CD4-positive, alpha-beta T cell (primary cell): ENCODE measurements at places on chromosomes 16 and 17. TPM values are rescaled to one million over a fixed set of nuclear protein-coding genes. Genes with fewer than 3 reads are reported as not detected.

DNA sequence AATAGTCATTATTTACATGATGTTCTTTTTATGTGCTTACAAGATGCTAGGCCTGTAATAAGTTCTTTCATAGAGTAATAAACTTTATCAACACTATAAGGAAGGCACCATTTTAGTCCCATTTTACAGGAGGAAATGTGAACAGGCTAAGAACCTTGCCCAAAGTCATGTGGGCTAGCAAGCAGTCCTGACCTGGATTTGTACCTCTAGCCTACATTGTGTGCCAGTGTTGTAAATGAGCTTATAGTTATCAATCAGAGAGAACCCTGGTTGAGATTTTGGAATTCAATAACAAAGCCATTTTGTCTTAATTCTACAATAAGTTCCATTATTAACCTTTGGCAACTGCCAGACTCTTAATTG, 6.7 kb upstream of the TBKBP1 start:
- no peak for DNase-seq

DNA sequence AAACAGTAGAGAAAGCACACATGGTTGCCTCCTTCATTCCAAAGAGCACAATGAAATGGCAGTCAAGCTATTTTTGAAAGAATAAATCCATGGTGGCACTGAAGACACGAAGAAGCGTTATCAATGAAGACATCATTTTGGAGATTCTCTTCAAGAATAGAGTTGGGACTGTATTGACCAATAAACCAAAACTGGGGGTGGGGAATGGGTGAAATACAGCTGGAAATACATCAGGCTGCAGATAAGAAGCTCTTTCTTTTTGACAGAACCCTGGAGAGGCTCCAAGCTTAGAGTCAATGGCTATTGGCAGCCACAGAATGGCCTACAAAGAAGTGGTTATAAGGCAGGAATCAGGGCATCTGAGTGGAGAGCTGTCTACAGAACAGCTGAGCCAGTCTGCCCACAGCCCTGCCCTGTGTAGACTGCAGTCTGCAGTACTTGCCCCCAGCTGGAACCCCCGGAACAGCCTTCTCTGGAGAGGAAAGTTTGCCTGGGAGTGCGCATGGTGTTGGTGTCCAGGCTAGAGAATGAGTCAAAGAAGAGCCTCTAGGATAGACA, 100.4 kb downstream of the STX8 start:
- no peak for DNase-seq

GRCh38 chr17:1484676-1485422, 7.6 kb downstream of the MYO1C start:
- DNase-seq, result peak; percentile 56

- no peak for DNase-seq
Observed at GRCh38 chr16:26627958-26628357, 438.8 kb upstream of the C16orf82 start.

DNA sequence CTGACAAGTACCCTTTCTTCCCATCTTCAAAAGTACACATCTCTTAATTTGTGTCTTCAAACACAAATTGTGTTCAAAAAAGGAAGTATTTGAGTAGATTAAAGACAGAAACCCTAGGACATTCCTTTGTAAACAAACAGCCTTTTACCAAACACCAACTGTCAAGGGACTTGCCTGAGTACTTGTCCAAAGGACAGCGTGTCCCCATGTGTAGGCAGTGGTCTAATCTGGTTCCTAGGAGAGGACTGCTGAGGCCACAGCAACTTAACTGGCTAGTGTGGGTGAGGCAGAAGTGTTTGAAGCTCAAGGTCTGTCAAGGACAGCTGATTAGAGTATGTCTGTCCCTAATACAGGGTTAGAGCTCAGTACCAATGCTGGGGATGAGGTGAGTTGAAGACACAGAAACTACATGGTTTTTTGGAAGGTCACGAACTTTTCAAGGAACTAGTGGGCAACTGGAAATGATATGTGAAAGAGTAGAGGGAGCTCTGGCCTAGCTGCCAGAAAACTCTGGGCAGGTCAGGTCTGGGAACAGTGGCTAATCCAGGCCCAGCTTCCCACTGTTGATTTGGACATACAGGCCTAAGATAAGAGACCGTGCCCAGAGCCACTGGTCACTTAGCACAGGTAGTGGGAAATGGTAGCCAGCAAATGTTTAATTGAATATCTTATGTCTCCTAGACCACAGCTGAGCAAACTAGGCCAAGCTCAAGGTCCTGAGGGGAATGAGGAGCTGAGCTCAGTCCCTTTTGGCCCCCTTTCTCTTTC, 10.1 kb downstream of the HMOX2 start:
- DNase-seq, result no peak

GRCh38 chr17:57407287-57408070, 151.2 kb downstream of the MSI2 start:
- no peak for DNase-seq

- no peak for DNase-seq
Observed at GRCh38 chr17:41977991-41978390, 11.4 kb downstream of the CNP start.

GRCh38 chr17:39782481-39782880, 44.7 kb downstream of the GRB7 start:
- DNase-seq, result no peak

- no peak for DNase-seq
Observed at GRCh38 chr16:49854796-49855203, 1.1 kb downstream of the ZNF423 start.

- DNase-seq, result no peak
Observed at GRCh38 chr16:69837380-69837779, 75.2 kb downstream of the WWP2 start.

- DNase-seq, result no peak
Observed at GRCh38 chr16:10957771-10958482, 13.6 kb downstream of the CLEC16A start.

DNA sequence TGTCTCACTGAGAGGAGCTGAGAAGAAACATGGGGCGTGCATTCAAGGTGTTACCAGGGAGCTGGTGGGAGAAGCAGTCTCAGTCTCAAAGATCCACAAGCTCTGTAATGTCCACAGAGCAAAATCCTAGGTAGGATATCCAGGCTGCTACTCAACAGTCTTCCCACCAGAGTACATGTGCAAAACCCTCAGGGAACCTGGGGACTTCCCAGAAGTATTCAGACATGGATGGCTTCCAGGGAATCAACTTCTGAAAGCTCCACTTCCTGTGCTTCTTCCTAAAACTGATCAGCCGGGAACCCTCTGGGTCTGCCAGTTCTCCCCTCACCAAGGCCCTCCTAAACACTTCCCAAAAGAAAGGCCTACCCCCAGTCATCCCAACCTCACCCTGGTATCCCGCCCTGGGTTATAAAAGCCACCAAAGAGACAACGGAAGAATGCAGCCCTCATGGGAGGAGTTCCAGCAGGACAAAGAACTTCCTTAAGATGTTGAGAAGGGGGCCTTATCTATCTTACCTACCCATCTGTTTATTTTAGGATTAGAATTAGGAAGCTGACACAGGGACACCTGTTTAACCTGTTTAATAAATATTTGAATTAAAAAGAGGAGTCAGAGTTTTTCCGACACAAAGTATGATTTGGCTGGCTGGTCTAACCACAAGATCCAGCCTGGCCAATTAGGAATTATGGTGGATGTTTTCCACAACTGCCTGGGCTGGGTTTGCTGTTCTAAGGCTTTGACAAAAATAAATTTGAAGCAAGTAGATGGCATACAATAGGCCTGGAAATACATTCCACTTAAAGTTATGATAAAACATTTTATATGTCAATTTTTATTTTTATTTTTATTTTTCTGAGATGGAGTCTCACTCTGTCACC, 37.0 kb downstream of the CUEDC1 start:
- DNase-seq, result no peak

DNA sequence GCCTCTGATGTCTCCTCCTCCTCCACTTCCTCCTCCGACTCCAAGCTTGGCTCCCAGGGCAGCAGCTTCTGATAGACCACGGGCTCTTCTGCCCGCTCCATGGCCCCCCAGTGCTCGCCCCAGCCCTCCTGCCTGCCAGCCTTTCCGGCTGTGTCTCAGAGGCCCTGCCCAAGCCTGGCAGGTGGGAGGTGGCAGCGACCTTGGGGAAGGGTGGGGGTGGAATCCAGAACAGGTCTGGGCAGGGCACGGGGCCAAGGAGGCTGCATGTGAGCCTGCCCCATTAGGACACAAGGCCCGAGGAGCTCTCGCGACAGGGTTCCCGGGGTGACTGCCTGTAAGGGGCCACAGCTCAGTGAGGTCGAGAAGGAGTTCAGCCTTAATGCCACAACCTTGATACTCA, at the start of gene GGT6:
Gene GGT6, minus strand, starts transcription at position 157 of the 400 bp plus-strand sequence. Its CDS starts 56 bp downstream, at position 101.
- DNase-seq, result no peak

DNA sequence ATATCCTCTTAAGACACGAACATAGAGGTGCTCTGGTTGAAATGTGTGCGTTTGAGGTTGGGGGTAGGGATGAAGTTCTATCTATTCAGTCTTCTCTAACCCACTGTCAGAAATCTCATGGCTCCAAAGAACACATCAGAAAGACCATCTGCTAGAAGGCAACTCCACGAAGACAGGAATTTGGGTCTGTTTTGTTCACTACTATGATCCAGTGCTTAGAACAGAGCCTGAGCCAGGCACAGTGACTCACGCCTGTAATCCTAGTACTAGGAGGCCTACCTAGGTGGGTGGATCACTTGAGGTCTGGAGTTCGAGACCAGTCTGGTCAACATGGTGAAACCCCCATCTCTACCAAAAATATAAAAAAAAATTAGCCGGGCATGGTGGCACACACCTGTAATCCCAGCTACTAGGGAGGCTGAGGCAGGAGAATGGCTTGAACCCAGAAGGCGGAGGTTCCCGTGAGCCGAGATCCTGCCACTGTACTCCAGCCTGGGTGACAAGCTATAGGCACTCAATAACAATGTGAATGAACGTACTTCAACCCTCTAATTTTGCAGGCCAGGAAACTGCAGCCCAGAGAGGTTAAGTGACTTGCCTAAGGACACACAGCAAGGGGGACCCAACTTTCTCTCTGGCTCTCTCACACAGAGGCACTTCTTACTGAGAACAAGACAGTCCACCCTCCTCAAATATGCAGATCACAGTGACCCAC, 2.3 kb downstream of the CASKIN2 start:
- no peak for DNase-seq

- no peak for DNase-seq
Observed at GRCh38 chr16:56861092-56861610, 3.9 kb upstream of the SLC12A3 start.

GRCh38 chr16:177394-177822, 928 bp downstream of the HBA1 start:
- no peak for DNase-seq

DNA sequence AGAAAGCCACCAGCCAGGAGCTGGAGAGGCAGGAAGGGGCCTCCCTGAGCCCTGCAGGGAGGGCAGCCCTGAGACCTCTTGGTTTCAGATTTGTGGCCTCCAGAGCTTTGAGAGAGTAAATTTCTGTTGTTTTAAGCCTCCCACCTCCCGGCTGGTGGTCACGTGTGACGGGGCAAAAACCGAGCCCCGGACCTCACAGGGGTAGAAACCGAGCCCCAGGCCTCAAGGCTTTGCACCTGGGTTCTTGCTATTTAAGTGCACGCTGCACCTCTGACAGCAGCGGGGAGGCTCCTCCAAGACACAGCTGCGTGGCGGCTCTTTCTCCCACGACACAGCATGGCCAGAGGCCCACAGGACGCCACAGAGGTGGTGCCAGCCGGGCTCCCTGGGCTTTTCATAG, 17.4 kb upstream of the ZC3H18 start:
- no peak for DNase-seq

GRCh38 chr17:74045608-74046280, 157.7 kb upstream of the RPL38 start:
- no peak for DNase-seq

GRCh38 chr17:44909681-44910144, 5.6 kb downstream of the GFAP start:
- no peak for DNase-seq

GRCh38 chr17:48023400-48024148, 14.0 kb downstream of the COPZ2 start:
- DNase-seq, result peak; percentile 47

DNA sequence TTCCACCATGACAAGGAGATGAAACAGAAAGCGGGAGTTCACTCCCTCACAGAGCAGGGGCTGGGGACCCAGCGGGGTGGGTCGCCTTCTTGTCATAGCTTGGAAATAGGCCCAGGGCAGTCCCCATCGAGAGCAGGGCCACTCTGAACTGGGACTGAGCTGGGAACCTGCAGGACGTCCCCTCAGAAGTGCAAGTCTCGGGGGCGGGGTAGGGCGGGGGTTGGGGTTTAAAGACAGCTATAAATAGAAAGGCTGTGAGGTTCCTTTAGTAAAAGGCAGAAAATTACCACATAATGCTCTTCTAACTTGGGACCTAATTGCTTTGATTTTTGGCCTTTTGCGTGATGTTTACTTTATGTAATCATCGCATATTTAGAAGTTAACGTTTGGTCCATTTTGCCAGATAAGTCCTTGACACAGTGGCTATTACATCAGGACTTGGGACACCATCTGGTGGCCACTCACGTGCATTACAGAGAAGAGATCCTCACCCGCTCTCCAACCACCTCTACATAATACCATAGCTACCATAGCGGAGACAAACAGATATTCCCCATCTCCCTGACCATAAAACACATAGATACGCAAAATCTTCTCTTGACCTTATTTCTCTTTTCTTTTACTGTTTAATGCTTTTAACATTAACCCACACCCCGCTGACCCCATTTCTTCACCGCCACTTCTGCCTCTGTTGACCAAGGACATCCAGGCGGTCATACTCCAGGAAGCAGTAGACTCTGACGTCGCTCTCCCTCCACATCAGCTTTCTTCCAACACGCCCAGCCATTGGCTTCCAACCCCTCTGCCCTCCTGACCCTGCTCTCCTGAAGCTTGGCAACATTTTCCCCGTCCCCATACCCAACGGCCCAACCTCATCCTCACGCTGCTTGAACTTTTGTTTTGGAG, 27.5 kb upstream of the PIK3R6 start:
- DNase-seq, result peak; percentile 29

GRCh38 chr17:39752241-39752881, 14.6 kb downstream of the GRB7 start:
- no peak for DNase-seq

DNA sequence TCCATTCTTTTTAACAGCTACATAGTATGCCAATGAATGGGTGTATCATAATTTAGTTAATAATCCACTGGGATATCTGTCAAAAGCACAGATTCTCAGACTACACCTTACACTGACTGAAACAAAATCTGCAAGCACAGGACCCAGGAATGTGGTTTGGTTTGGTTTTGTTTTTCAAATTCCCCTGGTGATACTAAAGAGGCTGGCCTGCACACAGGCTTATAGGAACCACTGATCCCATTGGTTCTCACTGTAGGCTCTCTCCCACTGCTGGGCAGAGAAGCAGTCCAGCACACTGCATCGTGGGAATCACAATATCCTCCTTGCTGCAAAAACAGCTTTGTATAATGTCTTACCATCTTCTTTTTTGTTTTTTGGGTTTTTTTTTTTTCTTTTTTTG, 67.1 kb downstream of the TEX14 start:
- DNase-seq, result no peak

GRCh38 chr17:78185981-78186691, 716 bp downstream of the TK1 start:
- no peak for DNase-seq

The DNAH3 gene
- total RNA-seq, result not detected

The KRT27 gene
- not detected for total RNA-seq

The GRIN2C gene
- total RNA-seq, result not detected

The FTO gene
- total RNA-seq, result 37.9 TPM

The RMI2 gene
- total RNA-seq, result 1.3 TPM

The SEPTIN1 gene
- total RNA-seq, result 161 TPM

The RUNDC3A gene
- not detected for total RNA-seq

The CDH8 gene
- not detected for total RNA-seq

The RAB26 gene
- total RNA-seq, result not detected

The PIP4K2B gene
- total RNA-seq, result 17.0 TPM

The FOXC2 gene
- total RNA-seq, result 0.19 TPM

The PPY gene
- total RNA-seq, result not detected
